ENCODE measurements at places on chromosomes 2 and 18.

DNA sequence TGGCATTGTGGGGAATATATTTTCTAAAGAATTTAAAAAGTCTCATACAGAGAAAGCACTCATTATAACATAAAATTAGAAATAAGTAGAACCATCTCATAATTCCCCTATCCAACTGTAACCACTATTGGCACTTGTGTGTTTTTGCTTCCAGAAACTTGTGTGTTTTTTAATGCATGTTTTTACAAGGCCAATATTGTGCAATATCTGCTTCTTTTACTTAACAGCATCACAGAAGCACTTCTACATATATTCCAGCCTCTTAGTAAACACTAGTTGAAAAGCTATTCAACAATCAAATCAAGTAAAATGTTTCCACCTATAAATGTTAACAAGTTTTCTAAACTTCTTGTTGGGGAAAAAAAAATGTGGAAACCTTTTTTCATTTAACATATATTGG lies 132.7 kb downstream of the LRP2 start:
- DNase-seq, result no peak

GRCh38 chr18:32443033-32443705 lies 27.5 kb downstream of the GAREM1 start:
- no peak for DNase-seq

DNA sequence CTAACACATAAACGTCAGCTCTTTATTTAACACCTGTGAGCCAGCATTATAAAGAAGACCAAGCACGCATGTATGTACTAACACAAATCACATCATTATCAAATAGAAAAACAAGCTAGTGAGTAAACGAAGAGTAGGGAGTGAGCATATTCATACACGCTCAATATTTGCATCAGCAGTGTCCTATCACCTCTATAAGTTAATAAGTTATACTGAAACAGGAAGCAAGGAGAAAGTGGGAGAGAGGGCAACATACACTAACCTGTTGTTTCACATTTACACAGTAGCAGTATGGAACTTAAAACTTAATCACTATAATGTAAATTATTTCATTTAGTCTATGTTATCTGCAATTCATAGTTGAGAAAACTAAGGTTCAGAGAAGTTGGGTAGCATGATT lies 321.5 kb upstream of the TANK start:
- DNase-seq, result no peak

- no peak for DNase-seq
Measured at GRCh38 chr2:242098034-242098433, 228.5 kb downstream of the RTP5 start.

DNA sequence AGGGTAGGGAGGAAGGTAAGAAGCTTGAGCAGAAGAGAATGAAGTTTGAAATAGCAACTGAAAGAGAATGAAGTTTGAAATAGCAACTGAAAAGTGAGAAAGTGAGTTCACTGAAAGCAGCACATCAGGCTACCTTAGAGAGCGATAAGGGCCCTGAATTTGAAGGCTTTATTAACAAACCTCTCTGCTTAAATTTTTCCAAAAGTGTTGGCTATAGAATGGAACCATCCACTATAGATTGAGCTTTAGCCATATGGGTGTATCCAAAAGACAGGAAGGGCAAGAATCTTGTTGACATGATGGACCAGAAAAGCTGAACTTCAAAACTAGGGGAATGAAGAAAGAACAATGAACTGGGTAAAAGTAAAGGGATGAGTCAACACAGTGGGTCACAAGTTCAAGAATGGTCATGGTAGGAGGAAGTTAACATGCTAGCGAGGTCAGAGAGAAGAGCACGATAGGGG lies 122.5 kb downstream of the ASXL3 start:
- DNase-seq, result no peak
